Umbilical cord (tissue), 2 donors: ENCODE measurements at places on chromosomes 13 and 19. TPM values are rescaled to one million over a fixed set of nuclear protein-coding genes. Genes with fewer than 3 reads are reported as not detected.

- no peak for DNase-seq
These were observed 46.3 kb downstream of the CCNE1 start for GRCh38 chr19:29858000-29858596.

DNA sequence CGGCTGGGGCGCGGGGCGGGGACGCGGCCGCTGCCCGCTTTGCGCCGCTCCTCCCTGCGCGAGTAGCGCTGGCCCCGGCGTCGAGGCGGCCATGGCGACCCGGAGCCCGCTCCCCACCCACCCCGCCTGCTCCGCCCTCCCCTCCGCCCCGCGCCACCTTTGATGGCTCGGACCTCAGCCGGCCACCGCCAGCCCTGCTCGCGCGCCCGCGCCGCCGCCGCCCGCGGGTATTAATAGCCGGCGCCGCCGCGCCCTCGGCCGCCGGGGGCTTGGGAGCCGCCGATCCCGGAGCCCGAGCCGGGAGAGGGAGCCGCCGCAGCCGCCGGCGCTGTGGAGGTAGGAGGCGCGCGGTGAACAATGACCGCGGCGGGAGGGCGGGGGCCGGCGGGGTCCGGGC is 261 bp downstream of the FARP1 start:
- DNase-seq, result no peak

DNA sequence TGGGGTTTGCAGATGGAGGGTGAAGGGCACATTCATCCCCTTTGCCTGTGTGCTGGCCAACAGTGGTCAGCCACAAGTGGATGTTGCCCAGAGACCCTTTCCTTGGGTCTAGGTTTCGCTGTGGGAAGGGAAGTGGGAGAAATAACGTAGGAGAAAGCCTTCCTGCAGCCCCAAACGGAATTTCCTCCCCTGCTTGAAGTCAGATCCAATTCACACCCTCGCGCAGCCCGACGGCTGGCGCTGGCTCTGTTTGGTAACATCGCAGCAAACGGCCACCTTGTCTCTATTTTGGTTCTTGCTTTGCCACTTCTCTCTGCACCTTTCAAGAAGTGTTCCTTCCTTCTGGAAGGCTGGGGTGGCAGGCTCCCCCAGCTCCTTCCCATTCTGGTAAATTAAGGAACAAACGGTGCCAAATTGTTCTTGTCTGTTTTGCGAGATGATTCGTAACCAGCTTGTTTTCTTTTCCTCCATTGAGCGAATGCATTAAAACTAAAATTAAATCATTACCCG is 45.4 kb downstream of the CHST8 start:
- no peak for DNase-seq

GRCh38 chr13:113666329-113666670 is 719 bp upstream of the GRK1 start:
- no peak for DNase-seq

DNA sequence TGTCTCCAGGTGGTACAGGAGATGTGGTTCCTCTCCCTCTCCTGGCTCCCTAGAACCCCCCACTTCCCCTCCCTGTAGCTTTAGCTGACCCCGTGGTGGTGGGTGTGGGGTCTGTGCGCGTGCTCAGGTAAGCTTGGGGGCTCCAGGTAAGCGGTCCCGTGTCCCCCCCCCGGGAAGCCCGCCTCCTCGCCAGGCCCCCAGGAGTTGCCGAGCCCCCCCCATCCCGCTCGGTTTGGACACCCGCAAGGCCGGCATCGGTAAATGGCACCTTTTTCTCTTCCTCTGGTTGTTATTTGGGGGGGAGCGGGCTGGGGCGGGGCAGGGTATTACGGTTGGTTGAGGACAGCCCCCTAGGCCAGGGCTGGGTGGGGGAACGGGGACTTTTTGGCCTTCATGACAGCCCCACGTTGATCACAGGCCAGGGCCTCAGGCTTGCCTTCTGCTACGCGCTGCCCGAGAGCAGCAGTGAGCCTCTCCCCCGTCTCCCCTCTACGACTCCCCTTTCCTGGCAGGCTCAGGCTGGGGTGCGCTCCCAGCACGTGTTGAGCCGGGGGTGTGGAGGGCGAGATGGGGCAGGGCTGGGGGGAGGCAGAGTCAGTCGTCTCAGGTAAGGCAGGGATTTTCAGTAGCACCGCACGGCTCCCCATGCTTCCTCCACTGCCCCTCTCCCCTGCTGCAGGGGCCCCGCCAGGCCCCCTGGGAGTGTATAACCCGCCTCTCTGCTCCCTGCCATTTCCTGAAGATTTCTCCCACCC is 10.7 kb upstream of the LIN7B start:
- DNase-seq, result peak; percentile 42

GRCh38 chr19:49544154-49544553 is 16.4 kb downstream of the RCN3 start:
- no peak for DNase-seq

DNA sequence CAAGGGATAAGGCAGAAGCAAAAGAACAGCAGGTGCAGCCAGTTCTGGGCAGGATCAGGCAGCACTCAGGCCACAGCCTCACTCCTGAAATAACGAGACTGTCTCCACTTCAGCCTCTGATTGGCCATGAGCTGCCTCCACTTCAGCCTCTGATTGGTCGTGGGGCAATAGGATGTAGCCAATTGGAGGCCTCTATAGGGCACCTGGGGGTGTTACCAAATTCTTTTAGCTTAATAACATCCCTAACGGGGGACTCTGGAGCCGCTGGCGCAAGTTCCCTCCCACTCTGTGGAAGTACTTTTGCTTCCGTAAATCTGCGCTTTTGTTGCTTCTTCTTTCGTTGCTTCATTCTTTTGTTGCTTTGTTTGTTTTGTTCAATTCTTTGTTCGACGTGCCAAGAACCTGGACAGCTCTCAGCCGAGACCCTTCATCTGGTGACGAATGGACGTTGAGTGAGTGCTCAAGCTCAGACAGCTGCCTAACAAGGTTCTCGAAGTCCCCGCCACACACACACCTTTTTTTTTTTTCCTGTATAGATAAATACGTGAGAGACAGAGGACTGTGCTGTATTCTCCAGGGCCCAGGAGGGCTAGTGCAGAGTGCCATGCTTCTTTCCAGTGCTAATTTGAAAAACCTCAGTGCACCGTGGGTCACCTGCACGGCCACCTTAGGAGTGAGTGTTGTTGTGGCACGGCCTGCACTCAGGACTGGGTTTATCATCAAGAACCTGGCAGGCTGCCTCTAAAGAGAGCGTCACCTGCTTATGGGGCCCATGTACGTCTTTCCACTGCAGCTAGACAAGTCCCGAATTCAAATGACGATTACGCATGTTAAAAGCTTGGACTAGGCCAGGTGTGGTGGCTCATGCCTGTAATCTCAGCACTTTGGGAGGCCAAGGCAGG is 32.0 kb upstream of the TUBGCP3 start:
- no peak for DNase-seq

GRCh38 chr13:92547266-92547665 is 679.3 kb upstream of the GPC6 start:
- no peak for DNase-seq

GRCh38 chr13:74117207-74117705 is 16.9 kb downstream of the KLF12 start:
- DNase-seq, result no peak

DNA sequence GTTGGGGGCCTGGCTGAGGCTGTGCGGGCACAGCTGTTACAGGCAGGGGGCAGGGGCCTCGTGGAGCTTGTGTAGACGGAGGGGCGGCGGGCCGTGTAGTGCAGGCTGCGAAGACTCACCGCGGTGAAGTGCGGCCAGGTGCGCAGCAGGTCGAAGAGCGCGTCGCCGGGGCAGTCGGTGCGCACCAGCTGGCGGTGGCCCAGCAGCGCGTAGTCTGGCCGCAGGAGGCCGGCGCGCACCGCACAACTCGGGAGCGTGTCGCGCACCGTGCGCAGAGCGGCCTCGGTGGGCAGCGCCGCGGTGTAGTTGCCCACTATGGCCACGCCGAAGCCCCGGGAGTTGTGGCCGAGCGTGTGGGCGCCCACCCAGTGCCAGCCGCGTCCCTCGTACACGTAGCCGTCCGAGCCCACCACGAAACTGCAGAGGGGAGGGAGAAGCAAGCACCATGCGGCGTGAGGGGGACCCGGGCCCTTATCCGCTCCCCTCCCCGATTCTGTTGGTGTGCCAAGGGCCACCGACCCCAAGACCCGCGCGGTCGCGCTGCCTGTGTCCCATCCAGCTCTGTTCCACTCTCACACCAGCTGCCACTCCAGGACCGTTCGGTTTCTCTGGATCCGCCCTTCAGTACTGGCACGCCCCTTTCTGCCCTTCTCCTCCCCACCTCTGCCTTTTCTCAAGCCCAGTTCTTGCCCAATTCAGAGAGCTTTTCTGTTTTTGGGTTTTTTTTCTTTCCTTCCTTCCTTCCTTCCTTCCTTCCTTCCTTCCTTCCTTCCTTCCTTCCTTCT is 5.4 kb upstream of the RASAL3 start:
- no peak for DNase-seq

DNA sequence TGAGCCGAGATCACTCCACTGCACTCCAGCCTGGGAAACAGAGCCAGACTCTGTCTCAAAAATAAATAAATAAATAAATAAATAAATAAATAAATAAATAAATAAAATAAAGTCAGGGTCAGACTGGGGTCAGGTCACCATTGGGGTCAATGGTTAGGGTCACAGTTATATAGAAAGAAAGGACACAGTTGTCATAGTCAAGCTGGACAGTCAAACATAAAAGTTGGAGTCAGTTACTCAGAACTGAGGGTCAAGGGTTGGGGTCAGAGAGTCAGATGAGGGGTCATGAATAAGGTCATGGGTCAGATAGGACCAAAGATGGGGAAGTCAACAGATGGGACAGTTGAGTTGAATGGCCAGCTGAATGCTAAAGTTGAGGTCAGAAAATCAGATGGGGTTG is 16.7 kb upstream of the EPOR start:
- DNase-seq, result no peak

- DNase-seq, result peak; percentile 49
These were observed 5.5 kb upstream of the ADAMTS10 start for GRCh38 chr19:8615813-8616596.

GRCh38 chr19:16834747-16835146 is 5.5 kb downstream of the SIN3B start:
- DNase-seq, result no peak

DNA sequence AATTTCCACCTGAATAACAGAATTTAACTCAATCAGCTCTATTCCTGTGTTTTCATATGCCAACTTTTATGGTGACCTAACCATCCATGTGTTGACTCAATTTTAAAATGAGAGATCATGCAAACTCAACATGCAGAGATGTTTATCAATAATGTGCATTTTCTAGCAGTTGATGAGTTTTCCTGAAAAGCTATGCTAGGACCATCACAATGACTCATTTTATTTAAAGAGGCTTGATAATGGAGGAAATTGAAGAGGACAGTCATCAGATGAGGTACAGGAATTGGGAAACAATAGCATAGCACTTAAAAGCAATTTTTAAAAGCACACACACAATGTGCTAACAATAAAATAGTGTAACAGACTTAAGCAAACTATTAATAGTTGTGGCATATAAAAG is 127.1 kb downstream of the VWA8 start:
- DNase-seq, result no peak

The NLRP5 gene
- total RNA-seq, result 0.24 TPM

The MBNL2 gene
- 119 TPM for total RNA-seq

The CEACAM5 gene
- total RNA-seq, result 1.2 TPM

The ZNF578 gene
- 9.4 TPM for total RNA-seq

The VAV1 gene
- 8.2 TPM for total RNA-seq
